ENCODE measurements at places on chromosomes 4 and X.

GRCh38 chr4:62490635-62491034 lies 1290.5 kb downstream of the ADGRL3 start:
- DNase-seq, result no peak

- no peak for DNase-seq
These were observed 61.1 kb downstream of the BANK1 start for GRCh38 chr4:101851672-101852071.

GRCh38 chr4:170497112-170497511 lies 407.4 kb upstream of the AADAT start:
- DNase-seq, result peak; percentile 9

GRCh38 chr4:8860892-8861575 lies 10.6 kb downstream of the HMX1 start:
- peak; percentile 43 for DNase-seq

GRCh38 chr4:128803783-128804182 lies 5.7 kb upstream of the JADE1 start:
- DNase-seq, result no peak

DNA sequence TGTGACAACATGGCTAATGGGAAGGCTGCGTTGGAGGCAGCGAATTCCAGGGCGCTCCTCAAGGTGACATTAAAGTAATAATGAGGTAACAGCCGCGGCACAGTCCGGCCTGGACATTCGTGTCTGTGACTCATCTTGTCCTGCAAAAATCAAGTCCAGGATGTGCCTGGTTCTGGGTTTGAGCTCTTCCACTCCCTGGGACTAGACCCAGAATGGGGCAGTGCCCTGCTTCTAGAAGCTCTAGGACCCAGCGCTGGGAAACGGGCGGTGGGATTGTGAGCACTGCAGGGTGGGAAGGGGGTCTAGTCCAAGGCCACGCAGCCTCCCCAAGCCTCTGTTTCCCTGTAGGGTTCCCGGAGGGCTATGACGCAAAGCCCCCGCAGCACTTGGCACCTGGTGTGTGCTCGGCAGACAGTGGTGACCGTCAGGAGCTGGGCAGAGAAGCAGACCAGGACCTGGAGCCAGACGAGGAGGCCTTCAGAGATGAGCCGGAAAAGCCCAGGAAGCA lies 34.9 kb downstream of the HMX1 start:
- no peak for DNase-seq

DNA sequence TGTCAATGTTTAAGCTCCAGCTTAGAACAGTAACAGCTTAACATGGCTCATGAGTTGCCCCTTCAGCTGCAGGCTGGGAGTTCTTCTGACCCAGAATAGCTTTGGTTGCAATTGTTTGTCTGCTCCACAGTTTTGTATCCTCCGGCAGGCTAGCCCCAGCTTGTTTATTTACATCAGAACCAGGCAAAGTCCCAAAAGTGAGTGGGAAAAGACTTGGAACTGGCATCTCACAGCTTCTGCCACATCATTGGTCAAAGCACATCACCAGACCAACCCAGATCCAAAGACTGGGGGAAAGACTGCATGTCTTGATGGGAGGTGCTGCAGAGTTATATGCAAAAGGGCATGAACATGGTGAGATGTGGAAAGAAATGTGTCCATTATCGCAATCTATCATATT lies 231.2 kb upstream of the CPEB2 start:
- no peak for DNase-seq

GRCh38 chr4:158255727-158256324 lies 45.5 kb downstream of the TMEM144 start:
- DNase-seq, result no peak

- DNase-seq, result no peak
These were observed 157.3 kb downstream of the PRDM5 start for GRCh38 chr4:120765260-120765680.

DNA sequence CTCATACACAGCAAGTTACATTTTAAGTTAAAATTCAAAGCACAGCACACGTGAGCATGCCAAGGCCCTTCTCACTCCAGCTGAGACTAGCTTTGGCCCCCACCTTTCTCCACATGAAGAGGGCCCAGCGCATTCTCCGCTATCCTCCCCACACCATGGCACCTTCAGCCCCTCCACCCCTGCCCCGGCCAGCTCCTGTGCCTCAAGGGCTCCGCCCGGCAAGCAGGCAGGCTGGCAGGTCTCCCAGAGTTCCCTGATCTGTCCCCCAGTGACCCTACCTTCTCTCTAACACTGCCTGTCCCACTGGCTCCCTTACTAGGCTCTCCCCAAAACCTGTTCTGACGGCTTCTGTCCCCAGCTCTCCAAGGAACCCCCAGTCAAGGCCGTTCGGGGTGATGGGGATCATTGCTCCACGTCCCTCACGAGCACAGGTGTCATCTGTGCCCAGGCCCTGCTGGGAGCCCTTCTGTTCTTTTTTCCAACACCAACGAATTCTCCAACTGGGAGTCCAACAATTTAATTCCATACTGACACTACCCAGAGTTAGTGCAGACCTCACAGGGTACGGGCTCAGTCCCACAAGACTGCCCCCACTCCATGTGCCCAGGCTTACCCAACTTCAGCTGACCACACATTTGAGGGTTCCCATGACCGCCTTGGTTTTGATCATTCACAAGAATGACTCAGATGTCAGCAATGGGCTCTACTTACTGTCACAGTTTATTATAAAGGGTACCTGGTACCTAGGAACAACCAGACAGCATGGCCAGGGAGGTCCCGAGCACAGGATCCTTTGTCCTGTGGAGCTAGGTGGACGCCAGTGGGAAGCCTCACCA lies 4.2 kb downstream of the LETM1 start:
- DNase-seq, result no peak

- peak; percentile 55 for DNase-seq
These were observed at the start of gene RAI2 for GRCh38 chrX:17860811-17861488. TSS of gene RAI2 (minus strand) at chrX:17861298. CDS start at chrX:17802010, 59,288 bp downstream.
